ENCODE measurements at places on chromosomes 5 and 9.

- no peak for DNase-seq
Observed at GRCh38 chr5:6166698-6167394, 211.5 kb downstream of the MED10 start.

DNA sequence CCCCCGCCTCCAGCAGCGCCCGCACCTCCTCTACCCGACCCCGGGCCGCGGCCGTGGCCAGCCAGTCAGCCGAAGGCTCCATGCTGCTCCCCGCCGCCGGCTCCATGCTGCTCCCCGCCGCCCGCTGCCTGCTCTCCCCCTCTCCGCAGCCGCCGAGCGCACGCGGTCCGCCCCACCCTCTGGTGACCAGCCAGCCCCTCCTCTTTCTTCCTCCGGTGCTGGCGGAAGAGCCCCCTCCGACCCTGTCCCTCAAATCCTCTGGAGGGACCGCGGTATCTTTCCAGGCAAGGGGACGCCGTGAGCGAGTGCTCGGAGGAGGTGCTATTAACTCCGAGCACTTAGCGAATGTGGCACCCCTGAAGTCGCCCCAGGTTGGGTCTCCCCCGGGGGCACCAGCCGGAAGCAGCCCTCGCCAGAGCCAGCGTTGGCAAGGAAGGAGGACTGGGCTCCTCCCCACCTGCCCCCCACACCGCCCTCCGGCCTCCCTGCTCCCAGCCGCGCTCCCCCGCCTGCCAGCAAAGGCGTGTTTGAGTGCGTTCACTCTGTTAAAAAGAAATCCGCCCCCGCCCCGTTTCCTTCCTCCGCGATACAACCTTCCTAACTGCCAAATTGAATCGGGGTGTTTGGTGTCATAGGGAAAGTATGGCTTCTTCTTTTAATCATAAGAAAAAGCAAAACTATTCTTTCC, 19.3 kb downstream of the CDKN2A start:
- DNase-seq, result peak; percentile 33

GRCh38 chr5:3825531-3826451, 230.2 kb downstream of the IRX1 start:
- no peak for DNase-seq

- DNase-seq, result no peak
Observed at GRCh38 chr5:145506185-145506850, 328.8 kb downstream of the PRELID2 start.

GRCh38 chr5:141725891-141726290, 43.9 kb upstream of the ARAP3 start:
- no peak for DNase-seq

- DNase-seq, result no peak
Observed at GRCh38 chr5:143002459-143003327, 232.5 kb downstream of the ARHGAP26 start.

- no peak for DNase-seq
Observed at GRCh38 chr9:6450641-6451375, 37.8 kb downstream of the UHRF2 start.

- DNase-seq, result no peak
Observed at GRCh38 chr5:176353533-176353932, 8.0 kb downstream of the KIAA1191 start.

DNA sequence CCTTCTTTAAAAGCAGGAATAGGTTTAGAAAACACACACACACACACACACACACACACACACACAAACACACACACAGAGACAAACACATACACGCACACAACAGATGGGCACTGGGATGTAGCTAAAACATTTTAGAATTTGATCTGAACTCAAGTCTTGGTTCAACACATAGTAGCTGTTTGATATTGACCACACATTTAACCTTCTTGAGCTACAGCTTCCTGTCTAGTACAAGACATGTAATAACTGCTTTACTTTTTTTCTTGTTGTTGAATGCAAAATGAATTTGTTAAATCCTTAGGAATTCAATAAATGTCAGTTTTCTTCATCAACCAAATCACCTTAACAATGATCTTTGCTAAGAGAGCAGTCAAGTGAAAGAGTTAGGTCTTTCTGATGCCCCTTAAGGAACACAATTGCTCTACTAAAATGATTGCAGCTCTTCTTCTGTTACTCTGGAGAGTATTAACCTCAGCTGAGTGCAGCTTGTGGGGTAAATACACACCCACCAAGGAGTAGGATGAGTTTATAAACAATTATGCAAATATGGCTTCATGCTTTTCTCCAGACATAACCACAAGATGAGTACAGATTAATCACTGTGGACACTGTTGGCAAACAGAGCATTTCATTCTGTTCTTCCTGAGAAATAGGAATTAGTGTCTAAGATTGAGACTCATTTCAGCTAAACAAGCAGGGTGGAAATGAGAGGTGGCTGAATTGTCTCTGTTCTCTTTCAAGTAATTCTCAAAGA, 302.9 kb upstream of the PAPPA start:
- no peak for DNase-seq

GRCh38 chr5:67515020-67515689, 318.6 kb upstream of the CD180 start:
- DNase-seq, result no peak

DNA sequence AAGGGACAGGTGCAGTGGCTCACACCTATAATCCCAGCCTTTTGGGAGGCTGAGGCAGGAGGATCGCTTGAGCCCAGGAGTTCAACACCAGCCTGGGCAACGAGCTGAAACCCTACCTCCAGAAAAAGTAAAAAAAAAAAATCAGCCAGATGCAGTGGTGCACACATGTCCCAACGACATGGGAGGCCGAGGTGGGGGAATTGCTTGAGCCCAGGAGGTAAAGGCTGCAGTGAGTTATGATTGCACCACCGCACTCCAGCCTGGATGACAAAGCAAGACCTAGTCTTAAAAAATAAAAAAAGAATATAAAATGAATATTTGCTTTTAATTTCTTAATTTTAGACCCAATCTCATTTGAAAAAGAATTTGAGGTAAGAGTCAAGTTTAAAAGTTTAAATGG, 143.5 kb downstream of the LPAR1 start:
- DNase-seq, result peak; percentile 31

- no peak for DNase-seq
Observed at GRCh38 chr5:55102348-55102747, at the start of gene GZMA. TSS of gene GZMA (plus strand) at chr5:55102646. CDS start at chr5:55102683, 37 bp downstream.

DNA sequence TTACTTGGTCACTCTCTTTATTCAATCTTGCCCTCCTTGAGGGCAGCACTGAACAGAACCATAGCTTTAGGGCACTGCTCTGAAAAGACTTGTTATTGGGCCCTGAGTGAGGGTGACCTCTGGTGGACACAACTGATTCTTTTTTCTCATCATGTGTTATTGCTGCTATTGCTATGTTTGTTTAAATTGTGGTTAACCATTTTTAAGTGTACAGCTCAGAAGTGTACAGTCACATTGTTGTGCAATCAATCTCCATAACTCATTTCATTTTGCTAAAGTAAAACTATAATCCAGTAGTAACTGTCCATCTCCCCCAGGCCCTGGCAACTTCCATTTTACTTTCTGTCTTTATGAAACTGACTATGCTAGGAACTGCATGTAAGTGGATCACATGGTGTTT, 351.1 kb upstream of the RIOK2 start:
- no peak for DNase-seq

DNA sequence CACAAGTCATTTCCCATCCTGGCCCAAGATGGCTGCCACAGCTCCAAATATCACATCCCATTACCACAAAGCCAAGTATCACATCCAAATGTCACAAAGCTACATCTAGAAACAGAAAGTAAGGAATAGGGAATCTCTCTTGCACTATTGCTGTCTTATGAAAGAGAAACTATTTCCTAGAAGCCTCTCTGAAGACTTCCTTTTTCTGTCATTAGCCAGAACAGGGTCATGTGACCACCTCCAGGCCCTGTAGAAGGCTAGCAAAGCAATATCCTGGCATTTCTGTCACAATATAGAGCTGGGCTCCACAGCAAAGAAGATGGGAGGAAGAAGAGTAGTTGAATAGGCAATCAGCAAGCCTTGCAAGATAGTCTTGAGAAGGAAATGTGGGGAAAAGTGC, 99.2 kb downstream of the SH3TC2 start:
- DNase-seq, result no peak

DNA sequence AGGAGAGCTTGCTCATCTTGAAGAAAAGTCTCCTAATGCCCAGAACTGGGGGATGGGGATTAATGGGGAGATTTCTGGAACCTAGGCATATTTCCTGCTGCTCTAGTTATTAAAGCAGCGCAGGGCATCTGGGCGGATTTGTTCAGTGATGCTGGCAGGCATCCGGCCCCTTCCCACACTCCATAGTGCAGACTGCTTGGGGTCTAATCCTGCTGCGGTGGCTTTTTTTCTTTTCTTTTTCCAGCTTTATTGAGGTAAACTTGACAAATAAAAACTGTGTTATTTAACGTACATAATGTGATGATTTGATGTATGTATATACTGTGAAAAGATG, 30.7 kb downstream of the PPARGC1B start:
- no peak for DNase-seq

GRCh38 chr5:139273572-139274289, 19.8 kb upstream of the MATR3 start:
- DNase-seq, result peak; percentile 89

DNA sequence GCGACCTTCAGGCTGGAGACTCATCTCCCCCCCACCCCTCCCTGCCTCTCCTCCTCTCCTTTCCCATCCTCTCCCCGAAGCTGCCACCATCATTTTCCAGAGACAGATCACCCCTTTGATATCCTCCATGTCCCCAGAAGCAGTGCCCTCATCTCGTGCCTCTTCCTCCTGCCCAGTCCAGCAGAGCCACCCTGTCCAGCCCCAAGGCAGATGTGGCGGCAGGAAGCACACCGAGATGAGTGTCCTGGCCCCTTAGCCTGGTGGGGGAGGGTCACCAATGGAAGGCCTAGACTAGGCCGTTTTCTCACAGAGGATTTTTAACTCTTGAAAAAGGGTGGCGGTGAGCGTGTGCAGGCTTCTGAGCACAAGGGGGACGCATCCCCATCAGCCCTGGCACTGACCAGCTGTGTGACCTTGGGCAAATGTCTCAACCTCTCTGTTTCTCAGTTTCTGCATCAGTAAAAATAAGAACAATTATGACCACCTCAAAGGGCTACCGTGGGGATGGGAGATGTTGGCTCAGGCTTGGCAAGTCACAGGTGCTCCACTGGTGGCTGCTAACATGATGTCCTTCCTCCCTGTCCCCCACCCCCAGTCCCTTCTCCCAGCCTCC, 48.9 kb downstream of the SARDH start:
- DNase-seq, result no peak

DNA sequence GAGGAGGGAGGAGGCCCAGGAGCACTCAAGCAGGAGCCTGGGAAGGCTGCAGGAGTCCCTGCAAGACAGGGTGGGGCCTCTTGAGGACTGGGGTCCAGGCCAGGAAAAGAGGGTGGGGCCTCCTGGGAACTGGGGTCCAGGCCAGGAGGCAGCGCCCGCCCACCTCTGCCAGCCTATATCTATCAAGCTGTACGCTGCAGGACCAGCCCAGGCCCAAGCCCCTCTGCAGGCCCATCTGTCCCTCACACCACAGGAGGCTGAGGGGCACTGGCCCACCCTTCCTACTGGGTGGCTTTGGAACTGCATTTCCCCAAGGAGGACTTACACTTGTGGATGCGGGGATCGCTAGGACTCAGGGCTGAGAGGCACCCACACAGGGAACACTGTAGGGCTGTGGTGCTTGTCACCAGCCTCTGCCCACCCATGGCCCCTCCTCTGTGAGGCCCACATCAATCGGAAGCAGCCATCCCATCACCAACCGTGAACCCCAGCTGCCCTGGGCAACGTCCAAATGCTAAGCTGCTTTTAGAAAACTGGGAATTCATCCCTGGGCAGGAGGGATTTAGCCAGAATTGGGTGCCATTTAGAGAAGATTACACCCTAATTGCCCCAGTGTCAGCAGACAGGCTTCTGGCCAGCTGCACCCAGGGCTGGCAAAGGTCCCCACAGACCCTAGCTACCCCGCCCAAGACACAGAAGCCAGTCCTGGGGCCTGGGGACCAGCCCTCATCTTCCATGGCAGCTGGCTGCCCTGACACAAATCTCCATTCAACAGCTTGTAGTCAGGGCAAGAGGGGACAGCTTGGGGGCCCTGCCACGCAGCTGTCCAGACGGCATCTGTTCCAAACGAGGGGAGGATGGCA, 15.3 kb downstream of the BICD2 start:
- DNase-seq, result no peak

DNA sequence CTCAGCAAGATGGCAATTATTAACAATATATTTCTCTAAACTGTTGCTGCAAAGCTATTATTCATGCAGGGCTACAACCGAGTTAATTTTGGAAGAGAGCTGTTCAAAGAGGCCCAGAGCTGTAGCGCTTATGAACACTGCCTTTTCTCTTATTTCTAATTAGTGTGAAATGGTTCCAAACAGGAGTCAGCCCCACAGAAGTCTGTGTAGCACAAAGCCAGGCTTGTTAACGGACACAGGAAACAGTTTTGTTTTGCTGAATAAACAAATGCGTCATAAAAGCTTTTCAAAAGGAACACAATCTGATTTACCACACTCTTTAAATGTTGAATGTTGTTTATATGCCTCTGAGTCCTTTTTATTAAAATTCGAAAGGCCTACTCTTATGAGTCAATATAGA, 396.5 kb downstream of the ANXA1 start:
- DNase-seq, result no peak
